ENCODE measurements at places on chromosomes 7 and 10.
A peak's percentile ranks its signal among the peaks of the same experiment; 100 is the strongest.

DNA sequence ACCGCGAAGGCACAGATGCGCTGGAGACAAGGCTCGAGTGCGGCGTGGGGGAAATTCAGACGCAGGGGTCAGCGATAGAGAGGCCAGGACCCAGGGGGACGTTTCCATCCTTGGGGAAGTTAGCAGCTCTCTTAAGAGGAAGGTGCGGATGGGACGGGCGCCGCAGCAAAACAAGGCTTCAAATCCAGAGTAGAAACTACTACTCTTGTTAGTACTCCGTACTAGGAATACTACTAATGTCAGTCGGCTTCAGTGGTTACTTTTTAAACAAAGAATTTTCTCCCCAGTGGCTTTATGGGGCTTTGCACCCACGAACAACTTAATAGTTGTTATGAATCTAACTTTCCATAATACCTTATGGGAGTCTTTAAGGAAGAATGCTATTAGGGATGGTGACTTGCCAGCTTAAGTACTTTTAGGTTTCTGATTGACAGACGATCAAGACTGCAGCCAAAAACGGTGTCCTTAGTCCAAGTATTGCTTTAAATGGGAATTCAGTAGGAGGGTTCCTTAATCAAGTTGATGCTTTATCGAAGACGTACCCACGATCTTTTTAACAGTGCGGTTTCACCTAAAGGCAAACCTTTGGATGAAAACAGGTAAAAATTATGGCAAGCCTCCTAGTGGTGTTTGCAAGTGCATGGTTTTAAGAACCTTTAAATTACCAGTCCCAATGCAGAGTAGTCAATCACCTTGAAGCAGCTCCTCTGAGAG is 812 bp upstream of the IDE start:
- DNase-seq: no peak

GRCh38 chr7:7867846-7868571 is 100.6 kb upstream of the GLCCI1 start:
- DNase-seq: no peak

DNA sequence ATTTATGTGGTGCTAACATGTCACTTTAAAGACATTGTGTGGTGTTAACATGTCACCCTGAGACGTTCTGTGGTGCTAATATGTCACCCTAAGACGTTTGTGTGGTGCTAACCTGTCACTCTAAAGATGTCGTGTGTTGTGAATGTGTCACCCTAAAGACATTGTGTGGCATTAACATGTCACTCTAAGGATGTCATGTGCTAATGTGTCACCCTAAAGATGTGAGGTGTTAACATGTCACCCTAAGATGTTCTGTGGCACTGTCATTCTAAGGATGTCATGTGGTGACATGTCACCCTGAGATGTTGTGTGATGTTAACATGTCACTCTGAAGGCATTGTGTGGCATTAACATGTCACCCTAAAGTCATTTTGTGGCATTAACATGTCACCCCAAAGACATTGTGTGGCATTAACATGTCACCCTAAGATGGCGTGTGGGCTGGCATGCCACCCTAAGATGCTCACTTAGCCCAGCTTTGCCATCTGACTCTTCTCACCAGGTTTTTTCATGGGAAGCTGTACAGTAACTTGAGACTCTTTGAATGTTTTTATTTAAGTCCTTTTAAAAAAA is 45.6 kb downstream of the LANCL2 start:
- no peak for DNase-seq

DNA sequence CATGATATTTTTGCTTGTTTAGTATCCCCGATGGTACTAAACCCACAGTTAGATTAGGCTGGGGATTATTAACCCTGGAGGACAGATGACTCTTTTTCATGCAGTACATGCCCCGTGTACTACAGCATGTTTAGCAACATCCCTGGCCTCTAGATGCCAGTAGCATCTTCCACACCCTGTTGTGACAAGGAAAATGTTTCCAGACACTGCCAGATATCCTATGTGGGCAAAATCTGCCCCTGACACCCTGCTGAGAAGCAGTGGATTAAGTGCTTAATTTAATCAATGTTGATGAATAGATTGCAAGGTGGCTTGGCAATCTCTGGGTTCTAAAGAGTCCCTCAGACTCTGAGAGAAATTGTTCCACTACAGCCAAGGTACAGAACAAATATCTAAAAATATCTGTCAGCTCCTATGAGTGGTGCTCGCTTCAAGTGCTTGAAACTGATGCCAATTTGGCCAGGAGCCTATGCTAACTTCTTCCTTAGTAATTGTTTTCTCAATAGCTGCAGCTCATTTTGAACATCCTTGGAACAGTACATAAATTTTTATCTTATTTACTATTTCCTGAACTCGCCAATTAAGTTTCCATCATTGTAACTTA is 247.0 kb downstream of the SORCS1 start:
- no peak for DNase-seq

- DNase-seq: no peak
Measured at GRCh38 chr10:71526653-71527052, 129.9 kb downstream of the CDH23 start.

DNA sequence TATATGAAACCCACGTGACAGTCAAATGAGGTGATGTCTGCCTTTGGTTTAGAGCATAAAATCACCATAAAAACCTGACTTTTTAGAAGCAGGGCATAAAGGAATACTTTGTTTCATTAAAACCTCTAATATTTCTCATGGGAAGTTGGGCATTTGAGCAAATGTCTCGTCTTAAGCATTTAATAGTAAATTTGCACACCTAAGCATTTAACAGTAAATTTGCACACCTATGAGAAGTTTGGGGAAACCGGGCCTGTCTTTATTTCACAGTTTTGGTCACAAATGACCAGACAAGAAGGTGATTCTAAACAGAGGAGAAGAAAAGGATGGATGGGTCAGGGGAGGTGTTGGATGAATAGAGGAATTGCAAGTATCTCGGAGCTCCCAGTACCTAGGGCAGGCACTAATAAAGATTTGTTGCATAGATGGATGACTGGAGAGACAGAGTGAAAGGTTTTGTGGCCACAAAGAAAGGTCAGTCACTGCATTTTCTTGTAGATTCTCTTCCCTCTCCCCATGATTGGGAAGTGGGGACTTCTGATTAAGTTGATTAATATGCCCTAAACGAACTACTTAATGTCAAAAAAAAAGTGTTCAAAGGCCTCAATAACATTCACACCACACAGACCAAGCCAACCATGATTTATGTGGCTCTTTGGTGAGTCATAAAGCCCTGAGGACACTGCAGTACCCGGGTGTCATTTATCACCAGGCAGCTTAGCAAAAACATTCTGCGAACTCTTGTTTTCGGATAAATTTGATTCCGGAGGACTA is 158.2 kb downstream of the SPAG6 start:
- DNase-seq: no peak

GRCh38 chr10:35495521-35496119 is 109.5 kb upstream of the GJD4 start:
- no peak for DNase-seq

DNA sequence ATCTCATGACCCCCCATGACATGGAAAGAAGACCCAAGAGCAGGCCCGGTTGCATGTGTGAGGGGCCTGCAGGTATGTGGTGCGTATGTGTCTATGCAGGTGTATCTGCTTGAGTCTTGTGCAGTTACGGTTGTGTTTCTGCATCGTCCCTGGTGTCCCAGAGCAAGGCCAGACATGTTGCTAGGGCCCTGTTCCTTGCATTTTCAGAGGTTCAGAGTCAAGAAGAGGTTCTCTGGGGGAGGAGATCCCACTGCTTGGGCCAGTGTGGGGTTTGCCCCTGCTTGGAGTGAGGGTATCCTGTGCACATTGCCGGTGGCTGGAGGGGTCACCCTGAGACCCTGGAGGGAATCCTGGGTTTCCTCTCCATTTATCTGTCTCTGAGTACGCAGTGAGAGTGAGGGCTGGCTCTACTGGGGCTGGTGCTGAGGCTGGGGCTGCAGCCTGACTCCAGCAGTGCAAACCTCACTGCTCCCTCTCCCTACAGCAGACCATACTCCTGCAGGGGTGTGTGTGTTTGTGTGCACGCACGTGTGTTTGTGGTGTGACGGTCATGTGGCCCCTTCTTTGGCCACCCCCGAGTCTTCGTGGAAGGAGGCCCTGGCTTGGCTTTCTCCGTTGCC is 4.1 kb downstream of the TRIM8 start:
- DNase-seq: no peak

- DNase-seq: peak; percentile 25
Measured at GRCh38 chr7:77651575-77652162, 44.6 kb upstream of the RSBN1L start.

GRCh38 chr7:152887778-152888177 is 128.2 kb downstream of the ACTR3B start:
- no peak for DNase-seq

- no peak for DNase-seq
Measured at GRCh38 chr7:73864981-73865711, 4.2 kb downstream of the TMEM270 start.

DNA sequence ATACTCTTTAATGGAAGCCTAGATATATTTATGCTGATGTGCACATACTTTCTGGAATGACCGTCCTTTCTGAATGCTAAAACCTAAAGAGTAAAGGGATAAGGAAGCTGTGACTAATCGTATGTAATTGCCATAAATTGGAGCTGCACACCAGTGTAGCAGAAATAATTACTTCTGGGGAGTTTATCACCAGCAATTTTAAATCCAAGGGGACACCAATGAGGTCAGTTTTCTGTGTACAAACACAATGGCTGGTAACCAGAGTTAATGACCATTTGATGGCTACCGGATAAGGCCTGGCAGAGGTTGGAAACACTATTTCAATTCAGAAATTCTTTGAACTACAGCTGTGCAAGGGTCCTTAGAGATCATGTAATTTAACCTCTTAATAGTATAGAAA is 670.1 kb downstream of the REEP3 start:
- DNase-seq: no peak

GRCh38 chr10:712089-712488 is 22.6 kb upstream of the DIP2C start:
- peak; percentile 26 for DNase-seq

DNA sequence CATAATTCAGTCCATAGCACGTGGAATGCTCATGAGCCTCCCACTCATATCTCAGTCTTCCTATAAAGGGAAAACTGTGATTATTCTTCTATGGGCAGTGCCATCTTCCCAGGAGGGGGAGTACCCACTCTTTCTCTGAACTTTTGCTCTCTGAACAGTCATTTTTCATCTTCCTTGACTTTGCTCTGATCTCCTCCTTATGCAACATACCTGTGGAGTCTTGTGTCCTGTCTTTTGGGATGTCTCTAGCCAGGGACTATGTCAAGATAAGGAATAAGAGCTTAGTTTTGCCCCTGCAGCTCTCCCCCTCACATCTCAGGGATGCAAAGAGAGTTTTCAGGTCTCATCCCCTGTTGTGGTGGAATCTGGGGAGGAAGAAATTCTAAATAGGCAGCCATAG is 27.6 kb downstream of the LSMEM1 start:
- DNase-seq: no peak

- DNase-seq: no peak
Measured at GRCh38 chr7:51918581-51918980, 602.0 kb upstream of the COBL start.

- DNase-seq: no peak
Measured at GRCh38 chr10:62710182-62710581, 94.3 kb upstream of the ADO start.

GRCh38 chr7:148325208-148325607 is 265.4 kb upstream of the C7orf33 start:
- no peak for DNase-seq

DNA sequence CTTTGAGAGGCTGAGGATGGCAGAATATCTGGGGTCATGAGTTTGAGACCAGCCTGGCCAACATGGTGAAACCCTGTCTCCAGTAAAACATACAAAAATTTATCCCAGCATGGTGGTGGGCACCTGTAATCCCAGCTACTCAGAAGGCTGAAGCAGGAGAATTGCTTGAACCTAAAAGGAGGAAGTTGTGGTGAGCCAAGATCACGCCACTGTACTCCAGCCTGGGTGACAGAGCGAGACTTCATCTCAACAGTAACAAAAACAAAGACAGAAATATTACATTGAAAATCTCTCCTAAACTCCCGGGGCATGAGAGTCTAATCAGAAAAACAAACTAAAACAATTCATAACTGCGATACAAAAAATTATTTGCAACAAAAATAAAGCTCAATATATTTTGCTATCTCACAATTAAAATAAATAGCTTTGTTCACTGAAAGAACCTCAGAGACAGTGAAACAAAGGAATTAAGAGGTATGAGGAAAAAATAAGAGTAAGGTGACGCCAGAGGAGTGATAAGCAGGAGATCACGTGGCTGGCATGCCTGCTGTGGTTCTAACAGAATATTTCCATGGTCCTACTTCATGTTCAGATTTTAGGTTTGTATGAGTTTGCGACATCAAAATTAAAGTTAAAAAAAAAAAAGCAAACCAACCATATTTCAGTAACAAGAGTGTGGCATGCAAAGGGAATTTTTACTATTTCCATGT is 527.7 kb upstream of the POM121L12 start:
- no peak for DNase-seq

DNA sequence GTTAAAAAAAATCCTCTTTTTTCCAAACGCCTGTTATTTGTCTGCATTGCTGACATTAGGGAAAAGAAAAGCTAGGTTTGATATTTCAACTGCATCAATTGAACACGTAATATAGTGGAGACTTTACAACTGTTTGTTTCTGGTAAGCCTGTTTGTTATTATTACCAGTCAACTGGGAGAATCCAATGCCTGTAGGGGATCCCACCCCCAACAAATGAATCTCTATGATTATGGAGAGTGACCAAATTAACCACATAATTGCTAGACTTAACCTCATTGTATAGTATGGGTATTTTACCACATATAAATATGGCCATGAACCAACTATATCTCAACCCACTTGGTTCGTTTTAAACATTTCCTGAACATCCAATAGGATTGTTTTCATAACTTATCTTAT is 216.1 kb downstream of the TWIST1 start:
- no peak for DNase-seq

- DNase-seq: no peak
Measured at GRCh38 chr7:33832271-33832721, 73.0 kb upstream of the BMPER start.

- DNase-seq: no peak
Measured at GRCh38 chr10:6009961-6010360, 32.6 kb upstream of the IL15RA start.

- no peak for DNase-seq
Measured at GRCh38 chr10:59374916-59375315, 12.6 kb upstream of the FAM13C start.

DNA sequence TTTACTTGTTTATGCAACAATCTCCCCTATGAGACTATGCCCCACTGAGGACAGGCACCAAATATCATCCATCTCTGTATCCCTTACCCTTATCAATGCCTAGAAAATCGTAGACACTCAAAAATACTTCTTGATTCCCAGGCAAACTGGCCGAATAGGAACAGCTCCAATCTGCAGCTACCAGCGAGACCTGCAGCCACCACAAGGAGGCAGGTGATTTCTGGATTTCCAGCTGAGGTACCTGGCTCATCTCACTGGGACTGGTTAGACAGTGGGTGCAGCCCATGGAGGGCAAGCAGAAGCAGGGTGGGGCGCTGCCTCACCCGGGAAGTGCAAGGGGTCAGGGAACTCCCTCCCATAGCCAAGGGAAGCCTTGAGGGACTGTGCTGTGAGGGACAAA is 10.8 kb upstream of the PPP1R3C start:
- DNase-seq: peak; percentile 56
